ENCODE measurements at places on chromosomes 3 and 15.

DNA sequence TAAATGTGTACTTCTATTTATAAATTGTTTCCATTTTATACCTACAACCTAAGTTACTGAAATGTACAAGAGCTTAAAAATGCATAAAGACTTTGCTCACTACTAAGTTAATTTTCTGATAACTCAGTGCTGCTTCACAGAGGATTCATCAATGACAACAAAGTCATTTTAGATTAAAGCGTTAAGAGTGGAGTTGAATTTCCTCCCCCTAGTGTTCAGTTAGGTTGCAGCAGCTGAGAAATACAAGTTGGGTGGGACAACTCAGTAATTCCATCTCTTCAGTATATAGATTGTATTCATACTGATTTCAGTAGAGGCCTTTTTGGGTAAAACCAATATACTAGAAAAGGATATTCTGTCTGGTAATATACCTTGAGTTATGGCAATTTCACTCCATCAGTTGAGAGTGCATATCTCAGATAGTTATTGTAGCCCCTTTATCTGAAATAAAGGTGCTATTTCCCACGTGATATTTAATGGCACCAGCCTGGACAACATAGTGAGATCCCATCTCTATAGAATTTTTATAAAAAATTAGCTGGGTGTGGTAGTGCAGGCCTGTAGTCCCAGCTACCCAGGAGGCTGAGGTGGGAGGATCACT is 6.9 kb upstream of the RPL35A start:
- DNase-seq, result peak; percentile 29

GRCh38 chr15:100463515-100463914 is 65.2 kb downstream of the CERS3 start:
- DNase-seq, result no peak

DNA sequence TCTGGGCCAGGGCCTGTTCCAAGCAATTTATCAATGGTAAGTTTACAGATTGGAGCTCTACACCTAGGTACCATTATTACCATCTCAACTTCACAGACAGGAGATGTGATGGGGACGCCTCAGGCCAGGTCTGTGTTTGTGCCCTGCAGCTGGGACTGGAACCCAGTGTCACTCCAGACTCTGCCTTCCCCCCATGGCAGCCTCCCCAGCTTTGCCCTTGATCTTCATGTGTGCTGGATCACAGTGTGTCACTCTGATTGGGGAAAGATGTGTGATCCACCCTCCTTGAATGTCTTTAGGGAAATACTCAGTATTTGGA is 59.6 kb downstream of the MGLL start:
- DNase-seq, result no peak

GRCh38 chr3:34073111-34073510 is 274.7 kb downstream of the PDCD6IP start:
- no peak for DNase-seq

GRCh38 chr15:79372428-79372827 is 59.7 kb upstream of the MINAR1 start:
- DNase-seq, result no peak

DNA sequence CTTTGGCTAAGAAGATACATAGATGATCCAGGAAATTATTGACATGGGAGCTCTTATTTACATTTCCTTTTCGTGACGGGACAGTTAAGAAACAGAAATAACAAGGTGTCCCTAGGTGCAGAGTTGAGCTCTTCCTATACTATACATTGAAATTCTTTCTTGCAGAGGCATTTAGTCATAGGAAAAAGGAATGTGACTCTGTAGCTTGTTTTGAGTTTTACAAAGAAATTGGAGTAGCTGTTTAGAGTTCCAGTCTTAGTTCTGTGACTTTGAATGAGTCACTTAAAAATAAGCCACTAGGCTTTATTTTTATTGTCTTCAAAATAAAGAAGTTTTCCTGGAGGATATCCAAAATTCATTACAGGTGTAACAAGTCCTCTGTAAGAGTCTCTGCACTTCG is 723.5 kb upstream of the SGO1 start:
- DNase-seq, result no peak

GRCh38 chr3:30520699-30521098 is 85.7 kb upstream of the TGFBR2 start:
- DNase-seq, result no peak

GRCh38 chr3:15782429-15782828 is 15.3 kb downstream of the ANKRD28 start:
- no peak for DNase-seq

DNA sequence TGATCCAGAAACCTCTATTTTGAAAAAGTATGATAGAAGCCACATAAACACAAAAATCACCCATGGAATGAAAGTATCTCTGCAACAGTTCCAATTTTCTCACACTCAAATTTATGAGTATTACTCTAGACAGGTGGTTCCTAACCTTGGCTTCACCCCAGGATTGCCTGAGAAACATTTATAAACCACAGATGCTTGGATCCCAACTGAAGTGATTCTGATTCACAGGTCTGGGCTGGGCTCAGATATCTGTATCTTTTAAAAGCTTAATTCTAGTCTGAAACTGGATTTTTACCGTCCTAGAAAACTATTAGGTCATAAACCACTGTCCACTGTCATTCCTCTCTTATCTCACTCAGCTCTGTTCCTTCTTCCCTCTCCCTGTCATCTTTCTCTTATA is 7.4 kb upstream of the SST start:
- DNase-seq, result no peak

DNA sequence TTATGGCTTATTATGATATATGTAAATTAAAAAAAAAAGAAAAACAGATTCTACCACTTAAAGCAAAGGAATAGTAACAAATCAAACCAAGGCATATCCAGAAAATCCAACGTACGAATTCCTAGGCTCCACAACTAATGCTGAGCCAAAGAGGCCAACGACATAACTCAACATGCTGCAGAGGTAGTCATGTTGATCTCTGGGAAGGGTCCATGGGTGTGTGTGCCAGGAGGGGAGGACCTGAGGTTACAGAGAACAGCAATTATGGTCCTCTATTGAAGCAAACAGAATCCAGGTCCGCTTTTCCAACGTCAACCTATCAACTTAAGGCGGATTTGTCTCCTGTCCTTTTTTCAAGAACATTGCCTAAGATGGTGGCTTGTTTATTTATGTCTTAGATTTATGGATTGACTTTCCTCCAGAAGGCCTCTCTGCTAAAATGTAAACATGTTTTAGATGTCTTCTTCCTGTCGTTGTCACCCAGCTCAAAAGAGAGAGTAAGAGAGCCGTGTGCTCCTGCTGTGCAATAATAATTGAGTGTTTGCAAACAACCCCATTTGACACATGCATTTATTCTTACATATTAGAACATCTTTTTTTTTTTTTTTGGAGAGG is 20.4 kb downstream of the NANOGP8 start:
- DNase-seq, result no peak

DNA sequence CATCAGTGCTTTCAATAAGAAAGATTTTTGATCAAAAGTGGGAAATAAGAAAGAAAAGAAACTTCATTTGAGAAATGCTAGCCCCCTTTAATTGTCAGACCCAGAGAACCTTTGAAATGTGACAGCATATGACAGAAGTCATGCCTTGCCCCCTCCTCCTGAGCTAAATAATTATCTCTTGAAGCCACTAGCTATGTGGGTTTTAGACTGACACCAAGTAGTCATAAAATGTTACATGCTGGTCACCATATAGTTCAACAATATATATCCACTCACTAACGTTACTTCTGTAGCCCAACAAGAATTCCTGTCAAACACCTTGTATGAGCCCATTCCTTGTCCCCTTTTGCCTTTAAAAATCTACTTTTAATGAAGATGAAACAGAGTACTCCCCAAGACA is 43.1 kb upstream of the AADACL2 start:
- no peak for DNase-seq

DNA sequence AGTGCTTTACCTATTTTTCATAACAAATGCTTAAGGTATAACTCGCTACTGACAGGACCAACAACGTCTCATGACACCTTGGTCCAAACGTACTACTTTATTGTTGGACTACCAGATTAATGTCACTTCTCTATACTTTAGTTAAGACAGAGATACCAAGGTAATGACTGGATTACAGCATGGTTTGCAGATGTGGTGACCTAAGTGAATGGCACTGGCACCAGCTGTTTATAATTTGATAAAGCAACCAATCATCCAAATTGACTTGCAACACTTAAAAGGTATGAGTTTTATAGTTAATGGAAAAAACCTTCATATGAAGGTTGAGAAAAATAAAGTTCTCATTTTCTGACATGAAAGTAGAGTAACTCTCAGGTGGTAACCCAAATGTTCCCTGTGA is 209.0 kb downstream of the NEK10 start:
- no peak for DNase-seq

DNA sequence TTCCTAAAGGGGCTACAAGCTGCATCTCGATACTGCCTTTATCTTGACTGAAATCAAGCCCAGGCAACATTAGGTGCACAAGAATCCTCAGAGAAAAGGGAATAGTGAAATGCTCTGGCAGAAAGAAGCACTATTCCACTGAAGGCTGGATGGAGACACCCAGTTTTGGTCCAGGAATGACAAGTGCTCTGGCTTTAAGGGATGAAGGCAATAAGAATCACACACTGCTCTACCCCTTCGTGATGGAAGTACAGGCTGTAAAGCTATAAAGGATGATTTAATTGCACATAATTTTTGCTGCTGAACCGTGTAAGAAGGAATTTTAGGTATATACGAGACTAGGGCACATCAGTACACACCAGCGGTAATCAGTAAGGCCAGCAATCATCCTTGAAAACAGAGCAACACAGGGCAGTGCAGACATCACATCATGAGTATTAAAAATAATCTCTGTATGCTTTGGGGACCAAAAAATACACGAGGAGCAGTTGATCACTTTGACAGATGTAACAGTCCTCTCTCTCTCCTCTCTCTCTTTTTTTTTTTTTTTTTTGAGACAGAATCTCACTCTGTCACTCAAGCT is 414.6 kb upstream of the TBL1XR1 start:
- no peak for DNase-seq

DNA sequence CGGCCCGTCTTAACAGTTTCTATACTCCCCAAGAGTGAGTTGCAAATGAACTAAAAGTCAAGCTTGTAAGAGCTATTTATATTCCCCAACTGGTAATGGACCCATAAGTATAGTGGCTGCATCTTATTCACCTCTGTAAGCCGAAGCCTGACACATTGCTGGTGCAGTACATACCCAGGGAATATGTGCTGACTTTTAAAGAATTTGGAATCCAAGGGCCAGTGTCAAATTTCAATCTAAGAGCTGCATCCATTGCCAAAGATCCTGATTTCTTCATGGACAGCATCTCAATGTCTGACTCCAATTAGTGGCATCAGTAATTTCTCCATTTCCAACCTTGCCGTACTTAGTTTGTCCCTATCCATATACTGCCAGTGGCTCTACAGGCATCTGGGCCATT is 42.0 kb downstream of the FRMD4B start:
- no peak for DNase-seq

- no peak for DNase-seq
Observed at GRCh38 chr3:99884484-99884883, 66.8 kb downstream of the CMSS1 start.

- no peak for DNase-seq
Observed at GRCh38 chr3:68070186-68070585, 415.8 kb upstream of the SUCLG2 start.

- no peak for DNase-seq
Observed at GRCh38 chr15:34701536-34701935, 53.3 kb downstream of the GJD2 start.

DNA sequence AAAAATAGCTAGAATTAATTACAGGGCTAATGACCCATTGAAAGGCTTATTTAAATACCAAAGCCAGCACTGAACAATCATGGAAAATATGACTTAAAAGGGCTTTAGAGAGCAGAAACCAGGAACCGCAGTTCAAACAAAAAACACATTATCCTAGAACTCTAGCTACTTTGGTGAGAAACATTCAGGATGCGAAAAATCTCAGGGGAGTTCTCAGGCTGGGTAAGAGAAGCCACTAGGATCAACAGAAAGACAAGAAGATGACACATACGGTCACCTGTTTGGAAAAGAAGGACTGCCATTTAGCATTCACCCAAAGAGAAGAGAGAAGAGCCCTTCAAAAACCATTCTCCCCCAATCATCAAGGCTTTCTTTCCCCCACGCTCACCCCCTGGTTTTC is 75.6 kb upstream of the ICE2 start:
- no peak for DNase-seq

DNA sequence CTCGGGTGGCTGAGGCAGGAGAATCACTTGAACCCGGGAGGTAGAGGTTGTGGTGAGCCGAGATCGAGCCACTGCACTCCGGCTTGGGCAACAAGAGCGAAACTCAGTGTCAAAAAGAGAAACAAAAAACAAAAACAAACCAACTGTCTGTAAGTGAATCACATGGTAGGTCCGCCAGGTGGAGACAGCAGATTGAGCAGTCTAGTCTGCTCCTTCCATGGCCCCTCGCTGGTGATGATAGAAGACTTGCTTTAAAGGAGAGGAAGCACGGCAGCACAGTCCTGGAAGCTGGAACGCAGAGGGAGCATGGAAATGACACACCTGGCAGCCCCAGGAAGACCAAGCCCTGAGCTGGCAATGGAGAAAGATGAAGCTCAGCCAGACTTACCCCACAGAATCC is 31.4 kb upstream of the MGLL start:
- DNase-seq, result no peak

DNA sequence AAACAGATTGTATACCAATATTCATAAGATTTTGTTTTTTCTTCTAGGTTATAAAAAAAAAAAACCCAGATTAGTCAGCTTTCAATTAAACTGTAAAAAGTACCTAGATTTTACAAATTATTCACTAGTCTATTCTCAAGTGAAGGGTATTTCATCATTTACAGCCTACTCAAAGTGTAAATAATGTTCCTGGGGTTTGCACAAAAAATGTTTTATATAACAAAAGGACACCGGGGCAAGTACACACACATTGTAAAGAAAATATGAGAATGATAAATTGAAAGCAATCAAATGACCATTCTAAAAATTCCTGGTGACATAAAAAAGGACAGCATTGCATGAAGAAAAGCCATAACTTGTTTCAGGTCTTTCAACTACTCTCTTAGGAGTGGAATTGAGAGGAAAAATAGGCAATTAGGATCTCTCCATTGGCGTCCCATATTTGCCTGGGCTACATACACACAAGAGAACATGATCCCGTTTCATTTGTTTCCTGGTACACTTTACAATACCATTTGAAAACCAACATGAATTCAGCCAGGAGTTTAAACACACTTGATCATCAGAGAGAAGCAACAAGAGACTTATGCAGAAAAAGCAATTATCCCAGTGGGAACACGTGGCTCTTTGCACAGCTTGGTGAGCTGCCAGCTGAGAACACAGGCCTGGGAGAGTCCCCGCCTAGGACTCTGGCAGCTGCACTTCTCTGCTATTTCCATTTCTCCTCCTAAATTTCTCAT is 1039.2 kb downstream of the ROBO1 start:
- DNase-seq, result no peak

DNA sequence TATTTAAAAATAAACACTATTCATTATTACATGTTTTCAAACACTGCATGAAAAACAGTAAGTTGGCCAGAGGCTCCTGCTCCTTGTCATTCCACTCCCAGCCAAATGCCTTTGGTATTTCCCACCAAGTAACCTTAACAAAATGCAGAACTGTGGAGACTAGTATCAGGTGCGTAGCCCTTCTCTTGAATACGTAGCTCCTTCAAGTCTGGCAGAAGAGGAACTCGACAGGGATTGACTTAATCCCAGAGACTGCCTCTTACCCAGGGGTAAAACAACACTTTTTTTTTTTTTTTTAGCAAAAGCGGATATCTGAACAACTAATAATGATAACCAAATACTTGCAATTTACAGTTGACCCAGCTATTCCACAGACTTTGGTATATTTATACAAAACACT is 738 bp downstream of the COMMD2 start:
- DNase-seq, result no peak

All from CD4-positive, alpha-beta T cell treated with Interleukin-17A for 4 hours (primary cell).